Activated naive CD8-positive, alpha-beta T cell treated with anti-CD3 and anti-CD28 coated beads, Interleukin-2, amount 50 U/mL, for 24 hours (primary cell): ENCODE measurements at places on chromosomes 11 and 22.

DNA sequence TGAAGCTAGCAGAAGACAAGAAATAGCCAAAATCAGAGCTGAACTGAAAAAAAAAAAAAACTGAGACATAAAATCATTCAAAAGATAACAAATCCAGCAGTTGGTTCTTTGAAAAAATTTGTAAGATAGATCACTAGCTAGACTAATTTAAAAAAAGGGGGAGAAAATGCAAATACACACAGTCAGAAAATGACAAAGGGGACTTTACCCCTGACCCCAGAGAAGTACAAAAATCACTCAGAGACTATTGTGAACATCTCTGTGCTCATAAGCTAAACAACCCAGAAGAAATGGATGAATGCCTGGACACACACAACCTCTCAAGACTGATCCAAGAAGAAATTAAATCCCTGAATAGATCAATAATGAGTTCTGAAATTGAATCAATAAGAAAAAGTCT is 914.3 kb upstream of the API5 start:
- DNase-seq = no peak

DNA sequence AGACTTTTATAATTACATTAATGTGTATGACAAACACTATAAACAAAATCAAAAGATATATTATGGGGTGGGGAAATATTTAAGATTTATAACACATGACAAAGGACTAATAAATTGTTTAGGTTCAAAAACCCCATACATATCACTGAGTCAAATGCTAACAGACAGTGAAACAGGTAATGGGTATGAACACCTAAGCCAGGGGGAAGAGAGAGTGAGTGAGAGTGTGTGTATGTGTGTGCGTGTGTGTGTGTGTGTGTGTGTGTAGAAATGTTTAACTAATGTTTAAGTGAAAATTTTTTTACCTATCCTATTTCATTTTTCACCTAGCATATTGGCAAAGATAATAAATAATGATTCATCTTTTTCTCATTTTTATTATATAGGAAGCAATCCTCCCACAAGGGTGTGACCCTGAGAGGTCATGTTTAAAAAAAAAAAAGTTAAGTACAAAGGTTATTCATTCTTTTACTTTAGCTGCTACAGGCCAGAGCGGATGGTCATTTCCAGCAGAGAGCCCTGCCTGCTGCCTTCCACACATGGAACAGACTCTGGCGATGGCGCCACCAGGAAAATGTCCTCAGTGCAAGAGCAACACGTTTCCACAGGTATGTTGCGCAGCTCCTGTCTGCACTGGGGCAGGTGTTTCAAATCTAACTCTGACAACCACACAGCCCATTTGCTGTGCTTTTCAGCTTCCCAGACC is 72.9 kb downstream of the PISD start:
- no peak for DNase-seq

DNA sequence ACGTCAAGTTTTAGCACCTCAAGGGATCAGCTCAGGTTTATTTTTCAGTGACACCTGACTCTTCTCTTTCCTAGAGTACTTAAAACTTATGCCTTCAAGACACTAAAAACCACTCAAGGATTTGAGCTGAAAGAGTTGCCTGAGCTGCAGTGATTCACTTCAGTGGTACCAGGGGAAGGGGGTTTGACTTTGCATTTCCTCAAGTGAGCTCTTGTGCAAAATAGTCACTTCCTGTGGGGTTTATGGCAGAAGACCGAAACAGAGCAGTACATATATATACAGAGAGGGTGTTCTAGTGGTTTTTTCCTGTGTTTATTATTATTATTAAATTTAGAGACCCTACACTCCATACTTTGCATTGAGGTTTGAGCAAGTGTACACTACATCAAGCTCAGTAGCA is 60.7 kb downstream of the DBX1 start:
- DNase-seq = no peak

DNA sequence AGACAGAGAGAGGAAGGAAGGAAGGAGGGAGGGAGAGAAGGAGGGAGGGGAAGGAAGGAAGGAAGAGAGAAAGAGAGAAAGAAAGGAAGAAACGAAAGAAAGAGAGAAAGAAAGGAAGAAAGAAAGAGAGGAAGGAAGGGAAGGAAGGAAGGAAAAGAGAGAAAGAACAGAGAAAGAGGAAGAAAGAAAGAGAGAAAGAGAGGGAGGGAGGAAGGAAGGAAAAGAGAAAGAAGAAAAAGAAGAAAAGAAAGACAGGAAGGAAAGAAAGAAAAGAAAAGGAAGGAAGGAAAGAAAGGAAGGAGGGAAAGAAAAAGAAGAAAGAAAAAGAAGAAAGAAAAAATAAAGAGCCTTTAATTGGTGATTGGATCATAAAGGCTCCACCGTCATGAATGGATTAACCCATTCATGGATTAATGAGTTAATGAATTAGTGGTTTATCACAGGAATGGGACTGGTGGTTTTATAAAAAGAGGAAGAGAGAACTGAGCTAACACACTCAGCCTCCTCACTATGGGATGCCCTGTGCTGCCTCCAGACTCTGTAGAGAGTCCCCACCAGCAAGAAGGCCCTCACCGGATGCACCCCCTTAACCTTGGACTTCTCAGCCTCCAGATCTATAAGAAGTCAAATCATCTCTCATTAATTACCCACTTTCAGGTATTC is 9.0 kb upstream of the PLAAT2 start:
- DNase-seq = no peak

GRCh38 chr11:119103793-119104192 is 2.1 kb upstream of the DPAGT1 start:
- no peak for DNase-seq

DNA sequence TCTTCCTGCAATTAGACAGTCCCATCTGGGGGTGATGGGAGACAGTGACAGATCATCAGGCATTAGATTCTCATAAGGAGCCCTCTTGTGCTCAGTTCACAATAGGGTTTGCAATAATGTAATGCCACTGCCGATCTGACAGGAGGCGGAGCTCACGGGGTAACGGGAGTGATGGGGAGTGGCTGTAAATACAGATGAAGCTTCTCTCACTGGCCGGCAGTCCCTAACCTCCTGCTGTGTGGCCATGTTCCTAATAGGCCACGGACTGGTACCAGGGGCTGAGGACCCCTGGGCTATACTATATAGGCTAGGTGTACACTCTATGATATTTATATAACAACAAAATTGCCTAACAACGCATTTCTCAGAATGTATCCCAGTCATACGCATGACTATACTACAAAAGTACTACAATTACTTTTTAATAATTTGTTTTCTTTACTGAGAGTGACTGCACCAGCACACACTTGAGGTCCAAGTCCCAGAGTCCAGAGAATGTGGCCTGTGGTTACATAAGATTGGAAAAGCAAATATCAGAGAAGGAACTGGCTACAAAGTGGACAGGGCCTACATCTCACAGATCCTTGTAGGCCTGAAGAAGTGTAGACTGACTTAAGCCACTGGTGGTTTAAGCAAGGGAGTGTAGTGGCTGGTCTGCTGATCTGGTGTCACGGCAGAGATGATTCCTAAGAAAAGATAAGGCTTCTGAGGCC is 200.0 kb downstream of the LARGE1 start:
- no peak for DNase-seq
